ENCODE measurements at places on chromosomes 11 and 22.

GRCh38 chr11:133547808-133548494 lies 15.7 kb upstream of the OPCML start:
- no peak for DNase-seq

- DNase-seq, result peak; percentile 31
Observed at GRCh38 chr22:25085930-25086901, 113.4 kb upstream of the CRYBB3 start.

DNA sequence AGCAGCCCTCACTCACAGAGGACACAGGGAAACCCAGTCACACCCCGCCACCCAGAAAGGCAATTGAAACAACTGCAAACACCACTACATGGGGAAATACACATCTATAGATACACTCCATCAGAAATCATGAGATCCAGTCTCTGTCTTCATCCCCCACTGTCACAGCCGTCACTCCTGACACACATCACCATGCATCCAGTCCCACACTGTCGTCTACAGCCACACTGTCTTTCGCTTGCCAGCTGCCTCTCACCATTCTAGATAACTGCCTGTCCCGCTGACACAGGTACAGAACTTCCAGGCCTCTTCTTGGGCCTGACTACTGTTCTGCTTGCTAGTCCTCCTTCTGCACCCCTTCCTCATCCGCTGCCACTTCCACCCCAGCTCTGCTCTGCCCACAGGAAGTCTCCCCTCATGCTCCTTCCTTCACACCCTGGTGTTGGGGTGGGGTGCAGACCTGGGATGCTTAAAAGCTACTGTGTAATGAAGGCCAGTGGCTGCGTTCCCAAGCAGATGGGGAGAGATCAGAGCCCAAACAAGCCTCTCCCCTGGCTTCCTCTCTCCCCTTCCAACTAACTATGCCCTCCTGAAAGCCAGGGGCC lies 42.6 kb downstream of the SLC22A12 start:
- no peak for DNase-seq

- DNase-seq, result peak; percentile 51
Observed at GRCh38 chr11:95764267-95764898, 25.2 kb downstream of the FAM76B start.

DNA sequence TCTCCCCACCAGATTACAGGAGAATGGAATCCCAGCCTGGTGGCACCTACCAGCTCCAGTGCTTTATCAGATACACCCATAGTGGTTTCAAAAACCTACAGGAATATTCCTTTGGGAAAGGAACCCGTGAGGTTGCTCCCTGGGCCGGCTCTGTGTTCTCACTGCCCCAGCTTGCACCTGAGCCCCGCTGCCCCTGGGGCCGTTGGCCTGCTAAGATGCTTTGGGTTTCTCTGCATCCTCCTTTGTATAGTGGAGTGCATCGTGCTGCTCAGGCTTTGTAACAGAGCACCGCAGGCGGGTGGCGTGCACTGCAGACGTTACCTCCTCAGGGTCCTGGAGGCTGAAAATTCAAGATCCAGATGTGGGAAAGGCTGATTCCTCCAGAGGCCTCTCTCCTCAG lies 414.1 kb downstream of the BRD1 start:
- no peak for DNase-seq

GRCh38 chr22:39915295-39915726 lies 14.4 kb downstream of the GRAP2 start:
- DNase-seq, result no peak

- no peak for DNase-seq
Observed at GRCh38 chr11:123806249-123806648, at the start of gene OR6M1. Gene OR6M1 (minus strand): TSS chr11:123806349. CDS start chr11:123806349, 0 bp downstream.

DNA sequence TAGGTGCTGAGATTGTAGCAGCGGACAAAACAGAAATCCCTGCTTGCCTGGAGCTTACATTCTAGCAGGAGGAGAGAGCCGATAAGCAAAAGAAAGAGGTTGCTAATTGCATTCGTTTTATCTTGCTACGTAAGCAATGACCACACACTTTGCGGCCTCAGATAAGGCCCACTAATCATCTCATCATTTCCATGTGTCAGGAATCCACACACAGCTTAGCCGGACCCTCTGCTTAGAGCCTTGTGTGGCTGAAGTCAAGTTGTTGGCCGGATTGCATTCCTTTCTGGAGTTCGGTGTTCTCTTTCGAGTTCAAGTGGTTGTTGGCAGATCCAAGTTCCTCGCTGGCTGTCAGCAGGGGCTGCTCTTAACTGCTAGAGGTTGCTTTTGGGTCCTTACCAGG lies 101.6 kb downstream of the CHST1 start:
- DNase-seq, result no peak

GRCh38 chr11:122781378-122782195 lies 56.7 kb upstream of the CRTAM start:
- DNase-seq, result peak; percentile 82

- DNase-seq, result no peak
Observed at GRCh38 chr22:17548010-17548755, 15.1 kb upstream of the SLC25A18 start.

GRCh38 chr11:995752-996420 lies 40.6 kb downstream of the MUC6 start:
- no peak for DNase-seq

GRCh38 chr11:95711162-95711944 lies 78.2 kb downstream of the FAM76B start:
- DNase-seq, result no peak

- peak; percentile 21 for DNase-seq
Observed at GRCh38 chr11:83571302-83571701, 285.1 kb upstream of the CCDC90B start.

DNA sequence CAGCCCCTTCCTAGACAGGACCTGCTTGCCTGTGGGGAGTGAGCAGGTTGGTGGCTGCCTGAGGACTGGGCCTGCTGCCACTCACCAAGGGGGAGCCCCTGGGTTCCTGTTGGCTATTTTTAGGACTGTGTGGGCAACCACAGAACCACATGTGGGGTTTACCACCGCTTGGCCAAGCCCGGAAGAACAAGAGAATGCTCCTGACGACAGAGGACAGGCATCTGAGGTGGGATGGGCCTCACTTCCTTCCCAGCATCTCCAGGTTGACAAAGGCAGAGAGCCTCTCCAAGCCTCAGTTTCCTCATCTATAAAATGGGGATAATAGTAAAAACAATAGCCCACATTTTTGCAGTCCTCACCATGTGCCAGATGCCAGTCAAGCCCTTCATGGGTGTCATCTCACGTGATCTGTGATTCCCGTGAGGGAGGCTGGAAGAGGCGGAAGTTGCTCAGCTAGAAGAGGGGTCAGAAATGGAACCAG lies 43.6 kb downstream of the LRRC32 start:
- DNase-seq, result no peak

DNA sequence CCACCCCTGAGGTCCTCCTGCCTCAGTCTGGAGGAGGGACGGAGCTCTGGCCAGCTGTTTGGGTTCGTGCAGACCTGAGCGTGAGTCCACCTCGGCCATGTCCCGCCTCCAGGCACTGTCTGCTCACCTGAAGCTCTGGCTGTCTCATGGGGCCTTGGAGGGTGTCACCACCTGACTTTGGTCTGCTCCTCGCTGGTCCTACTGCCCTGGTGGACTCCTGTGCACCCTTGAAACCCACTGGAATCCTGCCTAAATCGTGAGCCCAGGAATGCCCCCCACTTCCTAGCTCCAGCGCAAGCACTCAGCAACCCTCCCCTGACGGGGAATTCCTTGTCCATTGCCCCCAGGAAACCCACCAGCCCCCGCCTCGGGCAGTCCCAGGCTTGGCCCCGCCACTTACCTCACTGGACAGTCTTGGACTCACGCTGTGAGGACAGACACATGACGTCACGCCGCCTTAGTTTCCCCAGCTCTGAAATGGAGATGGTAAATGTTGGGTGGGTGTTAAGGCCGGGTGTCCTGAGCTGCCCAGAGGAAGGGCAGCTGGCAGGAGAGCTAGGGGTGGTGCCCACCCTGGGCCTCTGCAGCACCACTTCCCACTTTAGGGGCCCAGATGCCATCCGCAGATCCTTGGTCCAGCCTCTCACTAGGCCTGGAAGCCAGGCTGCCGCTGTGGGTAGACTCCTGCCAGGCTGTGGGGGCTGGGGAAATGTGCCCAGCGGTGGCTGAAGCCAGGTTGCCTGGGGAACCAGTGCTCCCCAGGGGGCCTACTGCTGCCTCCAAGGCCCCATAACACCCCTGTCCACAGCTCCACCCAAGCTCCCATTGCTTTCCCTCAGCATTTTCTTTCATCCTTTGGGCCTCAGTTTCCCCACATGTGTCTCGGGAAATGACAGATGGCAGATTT lies 18.2 kb upstream of the TBX1 start:
- no peak for DNase-seq

DNA sequence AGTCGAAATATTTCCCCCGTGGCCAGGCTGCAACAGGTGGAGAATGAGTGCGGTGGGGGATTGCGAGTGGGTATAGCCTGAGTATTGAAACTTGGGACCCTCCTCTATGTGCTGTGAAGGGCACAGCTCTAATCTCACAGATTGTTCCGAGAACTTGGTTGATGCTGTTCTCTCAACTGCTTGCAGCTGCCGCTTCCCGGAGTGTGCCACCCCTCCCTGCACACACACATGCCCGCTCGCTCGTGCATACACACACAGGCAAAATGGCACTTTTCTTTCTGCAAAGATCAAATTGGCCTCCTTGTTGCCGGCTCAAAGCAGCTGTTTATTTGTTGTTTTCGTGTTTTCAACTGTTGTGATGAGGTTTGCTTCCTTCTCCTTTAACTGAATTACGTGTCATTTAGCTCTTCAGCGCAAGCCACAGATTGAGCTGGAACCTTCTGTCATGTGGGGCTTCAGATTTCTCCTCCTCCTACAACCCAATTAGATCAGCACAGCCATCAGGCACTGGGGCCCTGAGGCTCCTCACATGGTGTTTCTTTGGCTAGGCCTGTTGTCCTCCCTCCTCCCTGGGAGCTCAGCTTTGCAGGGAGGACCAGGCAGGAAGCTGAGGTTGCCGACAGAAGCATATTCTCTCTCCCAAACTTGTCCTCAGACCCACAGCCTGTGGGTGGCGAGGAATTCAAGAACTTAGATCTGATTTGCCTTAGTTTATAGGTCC lies 13.9 kb upstream of the B3GAT1 start:
- no peak for DNase-seq

- DNase-seq, result no peak
Observed at GRCh38 chr22:50544078-50544745, 1.5 kb upstream of the KLHDC7B start.

GRCh38 chr11:91243051-91243450 lies 981.6 kb upstream of the FAT3 start:
- no peak for DNase-seq

GRCh38 chr11:33900159-33900840 lies 8.4 kb upstream of the LMO2 start:
- DNase-seq, result no peak

DNA sequence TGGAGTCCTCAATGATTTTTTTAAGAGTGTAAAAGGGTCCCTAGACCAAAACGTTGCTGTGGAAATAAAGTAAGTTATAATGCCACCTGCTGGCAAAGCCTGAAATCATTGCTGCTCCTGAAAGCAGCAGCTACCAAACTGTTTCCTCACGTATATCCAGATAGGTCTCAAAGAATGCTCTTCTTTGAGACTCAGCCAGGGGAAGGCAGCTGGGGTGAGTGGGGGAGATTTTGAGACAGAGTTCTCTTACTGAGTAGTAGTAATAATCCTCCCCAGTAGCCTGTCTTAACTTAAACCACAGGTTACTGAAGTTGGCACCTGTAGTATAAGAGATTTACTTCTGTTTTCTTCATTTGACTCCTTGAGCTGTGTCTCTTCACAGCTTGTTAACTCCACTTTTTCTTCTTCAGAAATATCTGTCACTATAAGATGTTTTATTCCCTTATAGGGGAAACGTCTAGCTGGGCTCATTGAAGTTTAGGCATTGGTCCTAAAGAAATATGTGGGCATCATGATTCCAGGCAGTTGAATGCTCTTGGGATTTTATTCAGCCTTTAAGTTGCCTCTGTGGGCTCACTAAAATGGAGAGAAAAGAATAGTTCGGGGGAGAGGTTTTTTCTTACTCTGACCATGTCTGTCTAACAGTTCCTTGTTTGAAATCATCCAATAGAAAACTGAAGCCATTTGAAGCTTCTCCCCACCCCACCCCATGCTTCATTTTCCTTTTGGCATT lies 77.9 kb downstream of the BTBD10 start:
- DNase-seq, result peak; percentile 28

- DNase-seq, result no peak
Observed at GRCh38 chr11:28849053-28849452, 740.9 kb downstream of the METTL15 start.

- no peak for DNase-seq
Observed at GRCh38 chr11:94864506-94865045, 96.4 kb downstream of the AMOTL1 start.

DNA sequence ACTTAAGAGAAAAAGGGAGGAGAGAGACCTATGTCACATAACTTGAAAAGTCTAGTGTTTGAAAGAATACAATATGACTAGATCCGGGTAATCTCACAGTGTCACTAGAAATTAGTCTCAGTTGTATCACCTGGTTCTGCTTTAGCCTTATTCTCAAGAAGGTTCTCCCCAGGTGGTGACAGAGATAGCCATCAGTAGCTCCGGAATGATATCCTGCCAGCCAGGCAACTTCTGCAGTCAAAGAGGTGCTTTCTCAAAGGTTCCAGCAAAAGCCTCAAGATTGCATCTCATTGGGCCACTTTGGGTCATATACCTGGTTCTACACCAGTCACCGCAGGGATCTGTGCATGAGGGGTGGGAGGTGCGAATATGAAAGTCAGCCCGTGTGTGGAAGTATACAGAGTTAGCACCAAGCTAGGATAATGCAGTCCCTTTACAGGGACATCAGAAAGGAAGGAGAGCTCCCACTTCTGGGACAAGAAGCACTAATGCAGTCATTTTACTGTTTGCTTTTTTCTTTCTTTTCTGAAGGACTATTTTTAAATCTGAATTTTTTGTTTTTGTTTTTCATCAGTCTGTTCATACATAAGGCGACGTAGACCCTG lies 61.1 kb downstream of the CYB5R2 start:
- no peak for DNase-seq

GRCh38 chr11:67494371-67495233 lies 10.6 kb downstream of the PITPNM1 start:
- DNase-seq, result no peak

- no peak for DNase-seq
Observed at GRCh38 chr22:22507743-22508273, 734 bp downstream of the ZNF280B start.

- DNase-seq, result no peak
Observed at GRCh38 chr22:33401291-33401690, 343.1 kb upstream of the SYN3 start.

DNA sequence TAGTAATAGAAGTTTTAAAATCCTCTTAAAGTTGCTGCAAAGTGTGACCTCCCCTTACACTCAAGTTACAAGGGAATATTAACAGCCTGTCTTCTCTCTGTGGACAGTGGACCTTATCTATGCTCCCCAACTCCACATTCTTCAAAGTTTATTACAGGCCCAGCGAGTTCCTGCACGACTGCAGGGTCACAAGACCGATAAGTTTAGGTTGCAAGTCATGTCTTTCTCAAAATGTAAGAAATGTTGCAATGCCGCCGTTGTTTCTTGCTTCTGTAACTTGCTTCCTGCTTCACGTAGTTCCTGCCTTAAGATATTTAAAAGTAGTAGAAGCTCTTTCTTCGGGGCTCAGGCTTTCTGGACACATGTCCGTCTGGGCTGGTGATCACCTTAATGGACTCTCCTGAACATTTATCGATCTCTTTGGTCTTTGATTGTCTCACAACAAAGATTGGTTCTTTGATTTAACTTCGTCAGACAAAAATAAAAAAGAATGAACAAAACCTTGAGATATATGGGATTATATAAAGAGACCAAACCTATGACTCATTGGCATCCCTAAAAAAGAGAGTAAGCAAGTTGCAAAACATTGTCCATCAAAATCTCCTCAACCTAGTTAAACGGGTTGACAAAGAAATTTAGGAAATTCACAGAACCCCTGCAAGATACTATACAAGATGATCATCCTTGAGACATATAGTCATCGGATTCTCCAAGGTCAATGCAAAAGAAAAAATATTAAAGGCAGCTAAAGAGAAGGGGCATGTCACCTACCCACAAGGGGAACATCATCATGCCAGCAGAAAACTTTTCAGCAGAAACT lies 45.4 kb upstream of the GLYAT start:
- no peak for DNase-seq
